Stimulated activated CD4-positive, alpha-beta T cell treated with anti-CD3 and anti-CD28 coated beads, Interleukin-2, amount 100 ng/mL, for 24 hours (primary cell): ENCODE measurements at places on chromosomes 16 and 17.

GRCh38 chr17:78240012-78240655 lies 8.7 kb downstream of the TMEM235 start:
- DNase-seq, result no peak

DNA sequence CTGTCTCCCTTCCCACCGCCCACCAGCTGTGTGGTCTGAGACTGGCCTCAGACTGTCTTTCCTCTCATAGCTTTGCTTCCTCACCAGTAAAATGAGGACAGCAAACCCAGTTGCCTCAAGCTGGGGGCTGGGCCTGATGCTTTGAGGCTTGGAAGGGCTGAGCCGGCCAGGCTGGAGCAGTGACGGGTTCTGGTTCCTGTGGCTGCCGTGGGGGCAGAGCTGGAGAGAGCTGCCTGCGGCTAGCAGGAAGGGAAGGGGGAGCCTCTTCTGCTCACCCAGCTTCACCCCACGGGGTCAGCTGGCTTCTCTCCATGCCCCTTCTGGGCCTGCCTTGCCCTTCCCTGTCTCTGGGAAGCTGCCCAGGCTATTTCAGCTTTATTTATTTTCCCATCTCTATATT lies 23.7 kb downstream of the LASP1 start:
- DNase-seq, result no peak

DNA sequence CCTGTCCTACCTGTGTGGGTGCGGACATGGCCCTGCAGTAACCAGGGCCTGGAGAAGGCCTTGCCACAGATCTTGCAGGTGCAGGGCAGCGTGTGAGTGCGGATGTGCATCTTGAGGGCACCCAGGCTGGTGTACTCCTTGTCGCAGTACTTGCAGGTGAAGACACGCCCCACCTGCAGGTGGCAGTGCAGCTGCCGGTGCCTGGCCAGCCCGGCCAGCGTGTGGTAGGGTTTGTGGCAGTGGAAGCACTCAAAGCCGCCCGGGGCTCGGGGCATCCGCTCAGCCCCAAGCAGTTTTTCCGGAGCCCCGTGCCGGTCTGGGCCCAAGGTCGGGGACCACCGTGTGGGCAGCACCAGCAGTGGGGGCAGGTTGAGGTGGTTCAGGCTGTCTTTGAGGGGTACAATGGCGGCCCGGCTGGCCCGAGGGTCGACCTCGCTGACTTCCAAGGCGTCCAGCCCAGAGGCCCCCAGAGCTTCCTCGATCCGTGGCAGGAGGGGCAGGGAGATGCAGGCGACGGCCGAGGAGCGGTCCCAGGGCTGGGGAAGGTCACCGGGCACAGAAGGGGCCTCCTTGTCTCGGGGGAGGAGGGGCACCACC lies 5.1 kb downstream of the SNAI3 start:
- DNase-seq, result peak; percentile 57

GRCh38 chr17:56269556-56270389 lies 116.5 kb downstream of the ANKFN1 start:
- no peak for DNase-seq

DNA sequence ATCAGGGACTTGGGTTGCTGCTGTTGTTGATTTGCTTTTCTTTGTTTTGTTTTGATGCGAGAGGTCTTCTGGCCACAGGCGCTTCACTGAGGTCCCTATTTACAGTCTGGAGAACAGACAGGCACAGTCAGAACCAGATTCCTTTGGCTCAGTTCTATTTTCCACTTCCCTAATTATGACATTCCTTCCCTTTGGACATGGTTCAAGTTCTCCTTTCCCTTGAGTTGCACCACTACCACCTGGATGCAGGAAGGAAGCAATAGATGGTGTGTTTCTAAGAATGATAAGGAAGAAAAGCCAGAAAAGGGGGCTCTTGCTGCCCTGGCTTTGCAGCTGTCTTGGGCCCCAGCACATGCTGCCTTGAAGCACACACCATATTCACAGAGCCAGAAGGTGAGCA lies 160.6 kb downstream of the MAF start:
- no peak for DNase-seq

DNA sequence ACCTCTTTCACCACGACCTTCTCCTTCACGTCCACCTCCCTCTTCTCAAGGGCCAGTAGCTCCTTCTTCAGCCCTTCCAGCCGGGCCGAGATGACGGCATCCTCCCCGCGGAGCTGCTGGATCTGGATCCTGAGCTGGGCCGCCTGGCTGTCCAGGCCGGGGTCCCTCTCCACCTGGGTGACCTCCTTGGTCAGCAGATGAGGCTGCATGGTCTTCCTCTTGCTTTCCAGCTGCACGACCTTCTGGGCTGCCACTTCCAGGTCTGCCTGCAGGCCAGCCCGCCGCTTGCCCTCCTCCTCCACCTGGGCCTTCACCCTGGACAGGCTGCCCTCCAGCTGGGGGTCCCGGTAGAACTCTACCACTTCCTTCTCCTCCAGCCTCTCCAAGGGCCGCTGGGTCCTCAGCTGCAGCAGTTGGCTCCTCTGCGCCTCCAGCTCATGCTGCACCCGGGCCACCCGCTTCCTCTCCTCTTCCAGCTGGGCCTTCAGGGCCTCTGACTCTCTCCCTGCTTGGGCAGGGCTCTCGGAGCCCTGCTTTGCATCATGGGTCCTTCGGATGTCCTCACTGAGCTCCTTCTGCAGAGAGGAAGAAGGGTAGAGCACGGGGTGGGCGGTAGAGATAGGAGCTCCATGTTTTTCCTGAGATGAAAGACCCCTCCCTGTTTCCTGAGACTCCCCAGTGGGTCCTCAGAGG lies 9.5 kb downstream of the CDK3 start:
- DNase-seq, result no peak

- DNase-seq, result no peak
These were observed 19.6 kb downstream of the SPIRE2 start for GRCh38 chr16:89847940-89848297.

DNA sequence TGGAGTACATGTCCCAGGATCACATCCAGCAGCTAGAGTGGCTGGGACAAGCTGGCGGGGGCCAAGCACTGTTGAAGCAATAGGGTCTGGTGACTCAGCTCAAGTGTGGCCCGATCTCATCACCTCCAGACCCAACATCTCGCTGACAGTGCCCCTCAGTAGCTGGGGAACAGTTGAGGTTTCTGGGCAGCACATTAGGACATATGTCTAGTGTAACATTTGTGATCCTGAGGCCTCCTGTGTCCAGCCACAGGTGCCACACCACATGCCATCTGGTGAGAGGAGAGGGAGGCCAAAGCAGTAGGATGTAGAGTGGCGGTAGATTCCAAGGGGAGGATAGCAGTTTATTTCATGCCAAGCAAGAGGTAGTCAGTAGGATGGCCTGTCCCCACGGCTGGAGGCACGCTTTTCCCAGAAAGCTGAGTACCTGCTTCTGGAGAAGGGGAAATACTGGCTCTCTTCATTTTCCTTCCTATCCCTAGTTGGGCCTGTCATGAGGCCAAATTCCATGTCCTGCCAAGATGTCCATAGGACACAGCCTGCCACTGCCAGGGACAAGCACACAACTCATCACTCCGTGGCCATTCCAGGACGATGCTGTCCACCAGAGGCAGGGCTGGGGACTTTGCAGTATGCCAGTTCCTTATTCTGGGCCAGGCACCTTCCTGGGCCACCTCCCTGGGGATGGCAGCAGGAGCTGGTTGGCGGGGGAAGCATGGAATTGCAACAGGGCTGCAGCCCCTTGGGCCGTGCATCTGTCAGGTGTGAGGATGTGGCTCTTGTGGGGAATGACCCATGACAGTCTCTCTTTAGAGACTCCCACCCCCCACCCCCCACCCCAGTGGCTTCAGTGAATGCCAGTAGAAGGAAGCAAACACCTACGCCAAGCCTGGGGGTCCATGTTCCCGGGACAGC lies 24.0 kb downstream of the GGA3 start:
- no peak for DNase-seq

DNA sequence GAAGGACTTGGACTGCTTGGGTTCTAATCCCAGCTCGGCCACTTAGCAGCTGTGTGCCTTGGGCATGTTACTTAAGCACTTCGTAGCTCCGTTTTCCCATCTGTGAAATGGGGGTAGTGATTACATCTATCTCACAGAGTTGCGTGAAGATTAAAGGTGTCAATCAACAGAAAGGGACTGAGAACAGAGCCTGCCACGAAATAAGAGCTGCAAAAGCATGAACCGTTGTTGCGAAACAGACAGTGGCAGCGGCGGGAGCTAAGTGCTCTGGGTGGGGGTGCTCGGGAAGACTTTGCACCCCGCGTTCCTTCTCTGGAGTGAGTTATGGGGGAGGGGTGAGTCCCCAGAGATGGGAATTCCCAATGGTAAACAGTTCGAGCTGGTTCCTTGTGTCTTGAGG lies 79.6 kb upstream of the LHX1 start:
- DNase-seq, result no peak

DNA sequence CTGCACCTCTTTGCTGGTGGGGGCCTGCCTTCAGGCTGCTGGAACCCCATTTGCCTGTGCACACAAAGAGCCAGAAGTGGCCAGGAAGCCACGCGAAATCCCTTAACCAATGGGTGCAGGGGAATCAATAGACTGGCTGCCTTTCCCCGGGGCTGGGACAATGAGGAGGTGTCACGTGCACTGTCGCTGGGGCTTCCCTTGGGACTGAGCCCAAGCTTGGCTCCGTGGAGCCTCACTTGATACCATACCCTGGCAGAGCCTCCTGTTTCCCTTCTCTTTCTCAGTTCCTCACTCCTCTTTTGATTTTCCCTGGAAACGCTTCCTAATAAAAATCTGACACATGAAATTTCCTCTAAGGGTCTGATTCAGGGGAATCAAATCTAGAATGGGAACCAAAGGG lies 38.8 kb upstream of the C16orf82 start:
- DNase-seq, result no peak

GRCh38 chr17:79799538-79800324 lies 2.9 kb upstream of the CBX8 start:
- DNase-seq, result no peak

DNA sequence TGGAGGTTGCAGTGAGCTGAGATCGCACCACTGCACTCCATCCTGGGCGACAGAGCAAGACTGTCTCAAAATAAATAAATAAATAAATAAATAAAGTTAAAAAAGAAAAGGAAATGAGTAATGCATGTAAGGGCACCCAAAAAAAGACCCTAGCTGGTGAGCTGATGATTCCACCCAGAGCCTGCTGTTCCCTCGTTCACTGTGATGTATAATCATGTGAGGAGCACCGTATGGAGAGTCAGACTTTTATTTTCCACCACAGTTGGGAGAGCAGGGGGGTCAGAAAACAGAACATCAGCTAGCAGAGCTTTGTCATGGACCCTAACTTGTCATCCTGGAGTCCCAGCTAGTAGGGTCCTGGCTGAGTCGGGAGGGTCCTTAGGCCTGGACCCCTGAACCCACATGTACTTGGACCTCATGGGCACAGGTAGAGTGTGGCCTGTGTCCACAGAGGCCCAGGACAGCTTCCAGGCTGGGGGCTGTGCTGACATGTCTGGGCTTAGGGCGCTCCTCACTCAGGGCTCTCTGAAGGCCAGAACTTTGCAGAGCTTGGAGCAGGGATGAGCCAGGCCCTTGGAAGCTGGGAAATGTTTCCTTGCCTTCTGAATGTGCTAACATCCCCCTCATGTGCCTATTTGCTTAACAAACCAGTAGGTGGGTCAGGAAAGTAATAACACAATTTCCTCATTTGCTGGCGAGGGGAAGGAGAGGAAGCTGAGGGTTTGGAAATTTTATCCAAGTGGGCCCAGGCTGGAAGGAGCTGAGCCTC lies 18.8 kb upstream of the LASP1NB start:
- DNase-seq, result no peak

DNA sequence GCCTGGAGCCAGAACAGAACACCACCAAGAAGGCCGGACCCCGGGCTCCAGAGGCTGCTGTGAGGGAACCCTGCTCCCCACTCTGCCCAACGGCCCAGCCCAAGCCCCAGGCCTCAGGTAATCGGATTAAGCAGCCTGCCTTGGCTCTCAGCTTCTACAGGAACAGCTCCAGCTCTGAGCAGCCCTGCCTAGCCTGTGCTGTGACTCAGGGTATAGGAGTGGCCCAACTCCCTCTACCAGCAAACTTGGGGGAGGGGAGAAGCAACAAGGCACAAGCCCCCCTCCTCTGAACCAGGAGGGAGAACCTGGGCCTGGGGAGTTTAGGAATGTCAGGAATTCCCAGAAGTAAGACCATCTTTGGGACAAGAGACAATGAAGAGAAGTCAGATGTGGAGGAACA lies 849 bp upstream of the SOX15 start:
- no peak for DNase-seq

DNA sequence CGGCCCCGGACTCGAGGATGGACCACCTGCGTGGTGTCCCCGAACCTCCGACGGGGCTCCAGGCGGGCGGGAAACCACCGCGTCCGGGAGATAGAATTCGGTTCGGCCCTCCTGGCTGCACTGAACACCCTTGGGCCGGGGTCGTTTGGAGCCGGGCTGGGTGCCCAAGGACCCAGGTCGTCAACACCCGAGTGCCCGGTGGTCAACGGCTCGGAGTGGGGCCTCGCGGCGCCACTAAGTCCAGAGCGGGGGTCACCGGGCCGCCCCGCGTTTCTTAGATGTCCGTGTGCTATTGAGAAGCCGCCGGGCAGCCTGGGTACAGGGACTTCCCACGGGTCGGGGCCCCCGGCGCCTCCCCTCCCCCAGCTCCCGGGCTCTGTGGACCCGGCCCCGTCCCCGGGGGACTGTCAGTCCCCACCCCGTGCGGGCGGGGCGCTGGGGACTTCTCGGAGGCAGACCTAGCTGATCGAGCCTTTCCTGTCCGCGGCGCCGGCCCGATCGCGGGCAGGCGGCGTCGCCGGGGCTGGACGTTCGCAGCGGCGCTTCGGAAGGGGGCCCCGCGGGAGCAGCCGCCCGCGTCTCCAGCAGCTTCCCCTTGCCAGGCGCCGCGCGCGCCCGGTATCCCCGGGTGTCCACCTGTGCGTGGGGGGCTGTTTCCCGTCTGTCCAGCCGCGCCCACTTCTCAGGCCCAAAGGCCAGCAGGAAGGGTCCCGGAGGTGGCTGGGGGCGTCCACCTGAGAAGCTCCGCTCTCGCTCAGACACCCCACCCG lies 655 bp upstream of the NPTX1 start:
- no peak for DNase-seq

- no peak for DNase-seq
These were observed 77.5 kb downstream of the ANKRD11 start for GRCh38 chr16:89412811-89413210.

GRCh38 chr17:59825533-59826322 lies 67.0 kb downstream of the TUBD1 start:
- peak; percentile 51 for DNase-seq

- DNase-seq, result no peak
These were observed 84.5 kb downstream of the LITAF start for GRCh38 chr16:11502239-11502638.

DNA sequence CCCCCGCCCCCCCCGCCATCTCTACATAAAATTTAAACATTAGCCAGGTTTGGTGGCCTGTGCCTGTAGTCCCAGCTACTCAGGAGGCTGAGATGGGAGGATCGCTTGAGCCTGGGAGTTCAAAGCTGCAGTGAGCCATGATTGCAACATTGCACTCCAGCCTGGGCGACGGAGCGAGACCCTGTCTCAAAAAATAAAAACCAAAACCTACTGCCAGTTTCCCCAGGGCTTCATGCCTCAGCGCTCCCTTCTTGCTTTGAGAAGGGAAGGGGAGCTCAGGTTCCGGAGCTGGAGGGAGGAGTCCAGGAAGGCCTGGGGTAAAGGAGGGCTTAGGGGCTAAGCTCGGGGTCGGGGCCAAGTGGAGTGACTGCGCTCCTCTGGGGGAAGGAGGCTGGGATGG lies 20.5 kb downstream of the PLCD3 start:
- no peak for DNase-seq
